Effector CD8-positive, alpha-beta T cell (primary cell): ENCODE measurements at places on chromosomes 6 and 20.

DNA sequence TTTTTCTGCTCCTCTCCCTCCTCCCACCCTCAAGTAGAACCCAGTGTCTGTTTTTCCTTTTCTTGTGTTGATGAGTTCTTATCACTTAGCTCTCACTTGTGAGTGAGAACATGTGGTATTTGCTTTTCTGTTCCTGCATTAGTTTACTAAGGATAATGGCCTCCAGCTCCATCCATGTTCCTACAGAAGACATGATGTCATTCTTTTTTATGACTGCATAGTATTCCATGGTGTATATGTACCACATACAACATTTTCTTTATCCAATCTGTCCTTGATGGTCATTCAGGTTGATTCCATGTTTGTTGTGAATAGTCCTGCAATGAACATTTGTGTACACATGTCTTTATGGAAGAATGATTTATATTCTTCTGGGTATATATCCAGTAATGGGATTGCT is 81.0 kb downstream of the TOX2 start:
- DNase-seq: no peak

DNA sequence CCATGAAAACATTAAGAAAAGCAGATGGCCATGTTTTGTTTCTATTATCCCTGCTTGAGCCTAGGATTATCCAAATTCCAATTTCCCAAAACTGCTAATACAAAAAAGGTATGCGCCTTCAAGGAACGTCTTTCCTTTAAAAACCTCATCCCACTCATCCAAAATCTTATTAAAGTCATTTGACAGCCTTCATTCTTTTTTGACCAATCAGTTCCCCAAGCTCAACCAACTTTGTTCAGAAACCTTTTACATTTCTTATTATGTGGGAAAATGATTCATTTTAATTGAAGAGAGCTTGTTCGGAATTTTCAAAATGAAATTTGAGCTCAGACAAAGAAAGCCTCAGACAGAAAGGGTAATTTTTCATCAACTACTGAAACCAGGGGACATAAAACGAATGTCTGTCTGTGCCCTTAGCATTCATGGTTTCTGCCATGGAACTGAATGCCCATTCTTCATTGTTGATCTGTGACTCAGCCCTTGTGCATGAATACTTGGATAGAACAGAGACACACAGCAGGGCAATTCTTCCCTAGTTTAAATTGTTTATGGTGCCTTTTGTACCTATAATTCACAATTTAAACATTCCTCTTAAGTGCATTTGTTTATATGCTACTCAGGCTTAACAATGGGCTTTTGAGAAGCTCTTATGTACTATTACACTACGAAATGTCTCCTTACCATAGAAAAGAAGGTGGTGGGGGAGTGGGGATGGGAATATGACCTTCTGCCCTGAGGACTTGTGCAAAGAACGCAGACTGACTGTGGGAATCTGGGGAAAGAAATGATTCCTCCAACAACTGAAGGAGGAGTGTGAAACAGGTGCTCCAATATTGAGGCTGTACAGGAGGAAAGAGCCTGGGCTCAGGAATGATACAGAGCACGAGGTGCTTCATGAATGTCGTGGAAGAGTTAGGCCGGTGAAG is 49.8 kb upstream of the ERVFRD-1 start:
- DNase-seq: no peak

DNA sequence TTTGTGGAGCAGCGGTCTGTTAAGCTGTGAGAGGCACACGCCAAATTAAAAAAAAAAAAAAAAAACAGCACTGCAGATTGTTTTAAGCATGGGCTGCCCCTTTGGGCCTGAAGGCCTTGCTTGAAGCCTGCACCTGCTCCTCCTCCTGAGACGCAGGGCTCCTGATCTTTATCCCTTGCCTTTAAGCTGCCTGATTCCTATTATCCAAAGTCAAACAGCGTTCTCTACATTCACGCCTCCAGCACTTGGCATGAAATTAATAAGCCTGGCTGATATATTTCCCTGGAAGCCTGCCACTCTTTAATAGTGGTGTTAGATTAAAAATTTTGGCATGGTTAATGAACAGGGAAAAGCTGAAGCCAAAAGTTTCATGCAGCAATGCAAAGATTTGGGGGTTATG is 163.9 kb downstream of the FAXC start:
- no peak for DNase-seq

DNA sequence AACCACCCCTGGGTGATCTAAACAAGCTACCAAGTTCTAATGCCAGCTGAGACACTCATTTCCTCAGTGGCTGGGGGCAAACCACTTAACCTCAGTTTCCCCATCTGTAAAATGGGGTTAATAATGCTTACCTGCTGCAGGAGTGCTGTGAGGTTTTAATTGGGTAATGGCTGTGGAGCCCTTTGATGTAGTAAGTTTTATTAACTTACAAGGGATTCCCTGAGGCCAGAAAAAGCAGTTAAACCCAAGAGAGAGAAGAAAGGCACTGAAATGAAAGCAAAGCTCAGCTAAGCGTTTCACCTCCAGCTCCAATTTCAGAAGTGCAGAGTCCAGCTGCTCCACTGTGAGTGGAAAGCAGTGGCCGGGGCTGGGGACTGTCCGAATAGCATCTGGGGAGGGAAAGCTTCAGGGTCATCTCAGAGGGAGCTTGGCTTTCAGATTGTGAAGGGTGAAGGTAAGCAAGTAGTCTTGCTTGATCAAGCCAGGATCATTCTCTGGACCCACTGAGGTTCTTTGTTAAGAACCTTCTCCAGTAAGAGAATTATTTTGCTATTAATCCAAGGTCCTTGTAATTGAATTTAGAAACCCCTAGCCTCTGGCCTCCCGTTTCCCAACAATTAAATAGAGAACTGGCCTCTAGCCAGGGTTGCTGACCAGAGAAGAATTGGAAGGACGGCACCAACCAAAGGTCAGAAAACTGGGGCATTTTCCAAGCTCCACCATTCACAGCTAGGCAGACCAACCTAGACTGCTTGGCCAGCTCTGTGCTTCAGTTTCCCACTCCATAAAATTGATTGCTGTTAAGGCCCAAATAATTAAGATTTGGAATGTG is 20.9 kb upstream of the TCP11 start:
- DNase-seq: no peak

- DNase-seq: no peak
These were observed 22.0 kb upstream of the CCDC167 start for GRCh38 chr6:37521674-37522073.

- DNase-seq: no peak
These were observed 12.9 kb downstream of the TGM2 start for GRCh38 chr20:38152175-38152620.

- no peak for DNase-seq
These were observed 4.4 kb upstream of the FLRT3 start for GRCh38 chr20:14341801-14342200.

DNA sequence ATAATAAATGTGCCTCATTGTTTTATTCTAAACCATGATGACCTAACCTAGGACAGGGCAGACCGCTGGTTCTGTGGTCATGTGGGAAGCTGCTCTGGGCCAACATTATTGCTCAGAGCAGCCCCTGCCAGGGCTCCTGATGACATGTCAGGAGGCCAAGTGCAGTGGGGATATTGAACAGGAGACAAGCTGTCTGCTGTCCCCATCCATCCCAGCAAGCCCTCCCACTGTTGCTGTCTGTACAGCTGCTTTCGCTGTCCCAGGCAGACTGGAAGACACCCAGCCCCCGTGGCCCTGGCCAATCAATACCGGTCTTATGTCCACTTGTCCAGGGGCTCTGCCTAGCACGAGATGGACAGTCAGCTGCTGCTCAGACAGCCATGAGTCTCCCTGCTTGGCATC is 43.2 kb upstream of the FNDC1 start:
- DNase-seq: no peak

DNA sequence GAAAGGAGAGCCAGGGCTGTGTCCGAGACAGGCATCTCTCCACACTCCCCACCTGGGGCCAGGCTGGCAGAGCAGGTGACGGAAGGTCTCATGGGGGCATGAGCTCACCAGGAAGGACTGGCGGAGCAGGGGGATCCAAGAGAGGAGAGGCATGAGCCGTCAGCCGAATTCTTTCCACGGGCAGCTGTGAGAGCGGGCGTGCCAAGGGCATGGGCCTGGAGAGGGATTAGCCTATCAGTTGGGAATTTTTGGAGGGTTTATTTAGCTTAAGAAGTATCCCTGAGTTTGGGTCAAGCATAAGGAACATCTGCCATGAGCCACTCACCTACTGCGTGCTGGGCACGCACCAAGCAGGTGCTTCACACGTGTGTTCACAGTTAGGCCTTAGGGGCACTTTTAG is 60.2 kb upstream of the ZNFX1 start:
- no peak for DNase-seq

- no peak for DNase-seq
These were observed 69.4 kb upstream of the NAA20 start for GRCh38 chr20:19947611-19948264.

DNA sequence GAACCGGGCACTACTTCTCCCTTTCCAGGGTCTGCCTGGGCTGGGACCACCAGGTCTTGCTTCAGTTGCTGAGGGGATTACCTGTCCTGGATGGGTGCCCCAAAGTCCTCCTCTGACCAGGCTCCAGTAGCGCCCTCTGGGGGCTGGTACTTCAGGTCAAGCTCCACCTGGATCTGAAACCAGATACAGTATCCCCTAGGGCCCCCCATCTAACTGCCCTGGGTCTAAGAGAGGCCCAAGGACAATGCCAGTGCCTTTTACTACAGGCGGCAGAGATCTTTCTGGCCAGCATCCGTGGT is 11.2 kb upstream of the SPAG4 start:
- DNase-seq: no peak

GRCh38 chr6:168623736-168624135 is 182.8 kb downstream of the SMOC2 start:
- DNase-seq: no peak

GRCh38 chr20:48390981-48391380 is 436.8 kb downstream of the PREX1 start:
- DNase-seq: no peak

DNA sequence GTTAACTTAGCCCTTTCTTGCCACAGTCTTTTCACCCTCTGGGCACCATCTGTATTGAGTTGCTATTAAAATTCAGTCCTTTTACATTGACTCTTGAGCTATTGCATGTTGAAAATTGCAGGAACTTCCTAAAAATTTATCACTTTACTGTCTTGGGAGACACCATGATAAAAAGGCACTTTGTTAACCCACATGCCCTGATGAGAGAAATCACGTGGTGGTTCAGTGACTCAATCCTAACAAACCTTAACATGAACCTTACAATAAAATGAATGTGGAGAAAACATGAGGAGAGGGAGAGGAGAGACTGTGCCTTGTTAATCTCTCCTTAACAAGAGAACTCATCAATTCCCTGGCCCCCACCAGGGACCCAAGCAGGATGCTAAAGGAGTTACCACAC is 30.8 kb downstream of the GSTA4 start:
- DNase-seq: no peak

DNA sequence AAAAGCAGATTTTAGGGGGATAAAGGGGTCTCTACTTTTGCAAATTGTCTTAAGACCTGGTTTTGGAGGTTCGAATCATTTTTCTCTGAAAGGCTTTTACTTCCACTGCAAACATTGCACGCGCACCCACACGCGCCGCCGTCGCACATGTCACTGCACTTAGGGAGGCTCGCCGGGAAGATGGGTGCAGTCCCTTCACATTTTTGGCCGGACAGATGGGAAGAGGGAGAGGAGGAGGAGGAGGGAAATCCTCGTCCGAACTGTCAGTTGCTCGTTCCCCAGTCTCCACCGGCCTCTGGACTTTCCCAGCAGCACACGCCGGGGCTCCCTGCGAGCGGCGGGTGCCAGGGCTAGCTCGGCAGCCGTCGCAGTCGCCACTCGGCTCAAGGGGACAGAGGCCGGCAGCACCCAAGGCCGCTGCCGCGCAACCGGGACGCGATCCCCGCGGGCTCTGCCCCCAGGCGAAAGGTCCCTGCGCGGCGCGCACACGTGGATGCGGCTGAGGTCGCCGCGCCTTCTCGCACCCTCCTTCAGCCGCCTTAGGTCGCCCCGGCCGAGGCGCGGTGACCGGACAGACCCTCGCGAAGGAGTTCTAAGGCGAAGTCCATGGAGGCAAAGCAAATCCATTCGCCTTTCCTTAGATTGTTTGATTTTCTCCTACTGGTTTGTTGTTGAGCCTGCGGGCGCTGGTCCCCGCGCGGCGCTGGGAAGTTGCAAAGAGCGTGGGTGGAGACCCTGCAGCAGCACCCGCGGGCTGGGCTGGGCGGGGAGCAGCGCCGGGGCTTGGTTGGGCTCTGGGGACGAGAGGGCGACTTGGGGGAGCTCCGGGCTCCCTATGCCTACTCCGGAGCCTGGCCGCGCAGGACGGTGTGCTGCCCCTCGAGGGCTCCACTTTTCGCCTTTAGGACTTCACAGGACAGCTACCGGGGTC is 1.2 kb downstream of the MYB start:
- DNase-seq: peak; percentile 38

GRCh38 chr20:53829724-53830521 is 236.3 kb upstream of the ZNF217 start:
- DNase-seq: no peak

- no peak for DNase-seq
These were observed 28.2 kb upstream of the RPS6KA2 start for GRCh38 chr6:166655251-166655650.

- DNase-seq: peak; percentile 64
These were observed 1.1 kb downstream of the AMD1 start for GRCh38 chr6:110875548-110876169.

- DNase-seq: no peak
These were observed 126.4 kb upstream of the CD93 start for GRCh38 chr20:23212464-23212995.

- DNase-seq: no peak
These were observed 64.7 kb downstream of the ARHGAP18 start for GRCh38 chr6:129645106-129645829.

DNA sequence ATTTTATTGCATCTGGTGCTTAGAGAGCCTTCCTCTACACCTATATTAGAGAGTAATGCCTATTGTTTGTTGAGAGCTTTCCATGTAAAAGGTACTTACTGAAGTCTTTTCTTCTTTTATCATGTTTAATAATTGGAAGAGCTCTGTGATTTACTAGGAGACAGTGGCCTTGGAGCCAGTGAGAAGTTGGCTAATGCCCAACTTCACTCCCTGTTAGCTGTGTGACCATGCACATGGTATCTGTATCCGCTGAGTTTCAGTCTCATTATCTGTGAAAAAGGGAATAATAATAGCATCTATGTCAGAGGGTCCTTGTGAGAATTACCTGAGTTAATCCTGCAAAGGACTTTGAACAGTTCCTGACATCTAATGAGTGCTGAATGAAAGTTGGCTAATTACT is 105.0 kb downstream of the CD109 start:
- DNase-seq: no peak

GRCh38 chr6:71544906-71545305 is 256.3 kb downstream of the OGFRL1 start:
- DNase-seq: no peak

- no peak for DNase-seq
These were observed 303.4 kb downstream of the PLCB1 start for GRCh38 chr20:8435285-8436035.
